Stimulated activated CD8-positive, alpha-beta memory T cell treated with anti-CD3 and anti-CD28 coated beads, Interleukin-7, amount 100 ng/mL, for 1 hour (primary cell): ENCODE measurements at places on chromosomes 2 and 18.

GRCh38 chr2:28521663-28522062 lies 25.8 kb downstream of the PLB1 start:
- DNase-seq = no peak

DNA sequence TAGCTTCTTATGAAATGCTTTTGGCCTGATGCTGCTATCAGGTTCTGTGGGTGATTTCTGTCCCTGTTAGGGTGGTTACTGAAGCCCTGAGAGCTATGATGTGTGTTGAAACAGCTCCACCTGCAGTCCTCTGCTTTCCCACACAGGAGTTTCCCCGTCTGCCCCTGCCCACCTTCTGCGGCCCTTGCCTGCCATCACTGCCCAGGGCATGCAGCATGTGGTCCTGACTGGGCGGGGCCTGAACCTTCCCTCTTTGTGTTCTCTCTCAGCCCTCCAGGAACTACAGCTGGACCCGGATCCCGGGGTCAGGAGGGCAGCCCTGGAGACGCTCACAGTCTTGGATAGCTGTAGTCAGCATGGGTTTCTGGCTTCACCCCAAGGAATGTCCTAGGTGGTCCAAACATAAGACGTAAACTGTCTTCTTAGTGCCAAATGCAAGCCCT lies 21.4 kb downstream of the HJURP start:
- DNase-seq = no peak

- no peak for DNase-seq
These were observed at the start of gene MAP3K19 for GRCh38 chr2:135047300-135047699. Gene MAP3K19, minus strand, starts transcription at chr2:135047447. Its CDS starts 22,800 bp downstream, at chr2:135024647.

DNA sequence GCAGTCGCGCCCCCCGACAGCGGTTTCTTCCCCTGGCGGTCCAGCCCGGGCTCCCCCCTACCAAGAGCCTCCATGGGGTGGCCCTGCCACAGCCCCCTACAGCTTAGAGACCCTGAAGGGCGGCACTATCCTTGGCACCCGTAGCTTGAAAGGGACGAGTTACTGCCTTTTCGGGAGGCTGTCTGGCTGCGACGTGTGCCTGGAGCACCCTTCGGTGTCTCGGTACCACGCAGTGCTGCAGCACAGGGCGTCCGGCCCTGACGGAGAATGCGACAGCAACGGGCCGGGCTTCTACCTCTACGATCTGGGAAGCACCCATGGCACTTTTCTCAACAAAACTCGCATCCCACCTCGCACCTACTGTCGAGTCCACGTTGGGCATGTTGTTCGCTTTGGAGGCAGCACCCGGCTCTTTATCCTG lies 475 bp downstream of the SLC4A1AP start:
- no peak for DNase-seq

GRCh38 chr2:66587216-66587615 lies 152.3 kb downstream of the MEIS1 start:
- no peak for DNase-seq

GRCh38 chr2:24613154-24613814 lies 122.2 kb downstream of the NCOA1 start:
- no peak for DNase-seq

DNA sequence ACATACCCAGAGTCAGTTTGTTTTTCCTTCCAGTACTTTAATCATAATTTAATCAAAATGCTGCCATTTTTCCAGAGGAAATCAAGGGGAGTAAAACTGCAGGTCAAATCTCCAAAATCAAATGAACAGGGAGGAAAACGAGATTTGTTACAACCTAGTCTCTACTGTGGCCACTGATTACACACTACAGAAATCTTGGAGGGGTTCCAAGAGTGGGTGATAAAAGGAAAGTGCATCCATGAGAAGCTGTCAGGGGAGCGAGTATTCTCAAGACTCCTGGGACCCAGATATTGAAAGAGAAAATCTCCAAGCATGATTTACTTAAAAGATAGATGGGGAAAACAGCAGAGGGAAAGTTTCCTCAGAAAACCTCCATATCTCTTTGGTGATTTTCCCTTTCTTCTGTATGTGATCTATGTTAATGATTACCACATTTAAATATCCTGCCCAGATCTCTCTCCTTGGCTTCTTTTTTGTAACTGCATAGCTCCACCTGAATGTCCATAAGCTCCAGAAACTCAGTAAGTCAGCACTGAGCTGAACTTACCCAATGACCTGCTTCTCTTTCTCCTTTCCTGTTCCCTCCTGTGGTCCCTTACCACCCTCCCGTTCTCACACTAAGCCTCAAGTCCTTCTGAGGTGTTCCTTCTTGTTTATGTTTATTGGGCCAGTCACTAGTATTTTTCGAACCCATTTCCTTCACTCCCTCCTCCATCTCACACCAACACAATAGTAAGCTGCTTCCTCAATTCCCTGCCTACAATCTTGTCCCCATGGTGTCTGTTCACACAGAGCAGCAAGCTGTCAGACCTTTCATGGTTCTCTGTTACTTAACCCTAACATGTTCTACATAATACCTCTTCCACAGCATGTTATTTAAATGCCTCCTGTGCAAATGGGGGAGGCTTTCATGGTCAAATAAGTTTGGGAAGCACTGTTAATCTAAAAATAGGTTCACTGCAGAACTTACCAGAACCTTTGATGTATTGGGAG lies 73.9 kb upstream of the TWSG1 start:
- no peak for DNase-seq

GRCh38 chr18:3597409-3598357 lies 147.7 kb downstream of the TGIF1 start:
- DNase-seq = no peak

- DNase-seq = no peak
These were observed 179.1 kb downstream of the ZFP36L2 start for GRCh38 chr2:43047187-43047780.

- DNase-seq = no peak
These were observed 338.8 kb upstream of the ID2 start for GRCh38 chr2:8343031-8343430.

DNA sequence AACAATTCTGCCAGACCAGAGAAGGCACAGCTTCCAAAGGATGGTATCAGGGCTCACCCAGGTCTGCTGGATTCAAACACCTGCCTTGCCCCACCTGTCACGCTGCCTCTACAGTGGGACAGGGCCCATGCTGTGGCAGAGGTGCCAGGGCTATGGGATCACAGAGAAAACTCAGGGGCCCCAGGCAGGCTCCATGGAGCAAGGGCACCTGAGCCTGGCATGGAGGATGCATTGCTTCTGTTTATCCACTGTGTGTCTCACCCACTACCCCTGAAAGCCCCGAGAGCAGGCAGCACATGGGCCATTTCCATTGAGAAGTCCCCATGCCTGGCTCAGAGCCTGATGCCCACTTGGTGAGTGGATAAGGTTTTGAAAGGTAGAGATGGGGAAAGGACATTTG lies 76.0 kb downstream of the TNS1 start:
- DNase-seq = no peak

DNA sequence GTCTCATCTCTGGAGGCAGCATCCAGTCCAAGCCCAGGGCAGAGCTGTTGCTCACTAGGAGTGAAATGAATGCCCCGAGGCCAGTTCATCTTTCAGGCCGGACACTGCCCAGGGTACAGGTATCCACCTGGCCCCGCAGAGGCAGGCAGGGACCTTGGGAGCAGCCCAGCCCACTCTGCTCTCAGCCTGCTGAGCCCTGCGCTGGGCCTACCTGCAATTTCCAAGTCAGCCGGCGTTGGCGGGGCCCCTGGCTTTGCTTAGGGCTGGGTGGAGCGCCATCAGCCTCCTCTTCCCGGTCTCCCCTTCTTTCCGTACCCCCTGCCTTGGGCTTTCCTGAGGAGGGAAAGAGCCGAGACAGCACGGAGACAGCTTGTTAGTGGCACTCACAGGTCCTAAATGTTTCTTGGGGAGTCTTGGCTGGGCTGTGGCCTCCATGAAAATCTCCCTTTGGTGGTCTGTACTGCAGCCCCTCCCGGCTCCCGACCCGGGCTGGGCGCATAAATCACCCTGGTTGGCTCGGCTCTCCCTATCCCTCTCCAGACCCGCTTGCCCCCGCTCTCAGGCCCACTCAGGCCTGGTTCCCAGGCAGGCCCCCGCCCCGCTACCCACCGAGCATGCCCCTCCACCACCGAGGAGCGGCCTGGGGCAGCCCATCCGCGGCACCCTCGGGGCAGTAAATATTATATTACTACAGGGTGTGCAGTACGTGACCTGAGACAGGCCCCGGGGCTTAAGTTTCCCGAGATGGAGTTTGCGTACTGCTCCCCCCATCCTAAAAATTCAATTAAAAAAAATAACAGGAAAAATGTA lies 106.7 kb downstream of the DYSF start:
- no peak for DNase-seq

DNA sequence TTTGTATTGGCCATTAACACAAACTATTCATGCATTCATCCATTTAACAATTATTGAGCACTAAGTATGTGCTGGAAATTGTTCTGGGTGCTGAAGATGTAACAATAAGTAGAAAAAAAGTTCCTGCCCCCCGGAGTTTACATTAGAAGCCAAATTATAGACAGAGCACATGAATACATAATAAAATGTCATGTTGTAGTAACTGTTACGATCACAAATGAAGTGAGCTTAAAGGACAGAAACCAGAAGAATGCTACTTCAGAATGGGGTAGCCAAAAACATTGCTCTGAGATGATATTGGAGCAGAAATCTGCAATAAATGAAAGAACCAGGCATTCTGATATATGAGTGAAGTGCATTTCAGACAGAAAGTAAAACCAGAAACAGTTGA lies 256.0 kb upstream of the SETBP1 start:
- no peak for DNase-seq

GRCh38 chr18:23259701-23260681 lies 124.7 kb downstream of the CABLES1 start:
- no peak for DNase-seq

GRCh38 chr18:49018554-49019445 lies 68.0 kb upstream of the SMAD7 start:
- no peak for DNase-seq

- DNase-seq = no peak
These were observed 2.9 kb downstream of the LRATD1 start for GRCh38 chr2:14635391-14635871.

GRCh38 chr2:190947141-190947540 lies 66.5 kb downstream of the GLS start:
- no peak for DNase-seq

GRCh38 chr2:118635891-118636290 lies 211.6 kb downstream of the EN1 start:
- no peak for DNase-seq

- no peak for DNase-seq
These were observed 259.2 kb downstream of the ASXL3 start for GRCh38 chr18:33837191-33837590.

DNA sequence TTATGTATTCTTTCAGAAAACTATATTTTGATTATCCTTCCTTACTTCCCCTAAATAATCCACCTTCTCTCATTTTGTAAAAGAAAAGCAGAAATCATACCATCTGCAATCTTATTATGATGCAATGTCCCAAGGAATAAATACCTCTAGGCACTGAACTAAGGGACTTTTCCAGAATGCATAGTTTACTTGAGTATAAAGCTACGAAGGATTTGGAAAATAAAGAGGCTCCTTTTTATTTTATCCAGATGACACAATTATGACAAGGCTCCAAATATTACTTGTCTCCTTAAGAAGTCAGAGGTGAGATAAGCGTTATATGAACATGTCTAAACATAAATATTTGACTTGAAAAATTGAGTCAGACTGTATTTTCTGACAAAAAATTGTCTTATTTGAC lies 72.1 kb downstream of the COL3A1 start:
- no peak for DNase-seq

DNA sequence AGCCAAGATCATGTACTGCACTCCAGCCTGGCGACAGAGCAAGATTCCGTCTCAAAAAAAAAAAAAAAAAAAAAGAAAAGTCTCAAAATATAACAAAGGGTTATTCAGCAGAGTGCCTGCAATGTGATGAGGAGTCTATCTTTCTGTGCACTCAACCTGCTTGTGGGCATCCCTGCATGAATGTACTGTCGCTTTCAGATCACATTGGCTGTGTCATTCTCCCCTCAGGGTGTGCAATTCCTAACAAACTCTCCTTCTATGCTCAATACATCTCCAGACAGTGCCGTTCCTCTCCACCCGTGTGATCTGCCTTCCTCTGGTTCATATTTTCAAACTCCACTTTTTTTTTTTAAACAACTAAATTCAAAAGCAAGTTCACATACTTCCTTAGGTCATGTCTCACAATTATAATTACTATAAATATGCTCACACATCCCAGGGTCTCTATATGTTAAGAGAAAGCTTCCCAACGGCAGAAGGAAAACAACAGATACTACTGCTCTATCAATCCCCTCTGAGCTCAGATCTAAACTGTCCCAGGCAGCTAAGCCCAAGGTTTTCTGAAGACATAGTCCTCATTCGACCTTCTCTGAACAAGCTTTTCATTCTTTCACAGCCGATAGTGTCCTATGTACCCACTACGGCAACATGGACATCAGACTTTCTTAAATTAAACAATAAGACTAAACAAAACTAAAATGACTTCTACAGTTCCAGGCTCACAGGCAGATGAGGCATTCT lies 35.2 kb downstream of the PTMA start:
- no peak for DNase-seq

GRCh38 chr2:197888321-197888720 lies 83.9 kb downstream of the PLCL1 start:
- DNase-seq = no peak

DNA sequence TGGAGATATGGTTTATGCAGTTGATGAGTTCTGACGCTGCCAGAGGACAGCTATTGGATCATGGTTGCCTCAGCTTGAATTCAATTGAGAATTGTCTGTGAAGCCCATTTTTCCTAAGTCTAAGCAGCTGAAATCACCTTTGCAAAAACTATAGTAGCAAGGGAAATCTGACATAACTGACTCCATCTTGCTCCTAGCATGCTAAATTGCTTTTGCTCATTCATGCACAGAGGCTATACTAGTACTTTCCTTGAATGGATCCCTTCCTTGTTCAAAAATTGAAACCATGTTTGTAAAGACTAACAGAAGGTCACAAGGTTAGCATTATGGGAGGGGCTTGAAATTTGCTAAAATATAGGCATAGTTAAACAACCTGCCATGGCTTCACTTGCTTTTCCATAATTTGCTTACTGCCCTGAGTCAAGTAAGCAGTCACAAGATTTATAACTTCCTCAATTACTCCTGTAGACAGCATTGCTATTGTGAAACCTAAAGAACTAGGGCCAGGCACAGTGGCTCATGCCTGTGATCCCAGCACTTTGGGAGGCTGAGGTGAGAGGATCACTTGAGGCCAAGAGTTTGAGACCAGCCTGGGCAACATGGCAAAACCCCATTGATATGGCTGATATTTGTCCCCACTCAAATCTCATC lies 41.2 kb downstream of the CHRNA1 start:
- DNase-seq = no peak

DNA sequence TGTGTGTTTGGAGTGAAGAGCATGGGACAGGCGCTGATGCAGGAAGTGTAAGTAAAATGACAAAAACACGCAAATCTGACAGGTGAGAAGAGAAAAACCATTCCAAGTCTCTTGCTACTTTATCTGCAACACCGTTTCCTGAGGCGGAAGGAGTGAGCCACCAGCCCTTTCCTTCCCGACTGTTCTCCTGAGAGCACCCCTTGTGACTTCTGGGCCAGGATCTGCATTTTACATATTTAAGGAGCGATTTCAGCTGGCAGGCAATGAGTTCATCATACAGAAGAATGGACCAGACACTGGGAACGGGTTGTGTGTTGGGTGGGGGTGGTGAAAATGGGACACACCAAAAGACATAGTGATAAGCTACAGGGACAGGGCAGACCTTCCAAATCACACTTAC lies 277.3 kb downstream of the TGIF1 start:
- no peak for DNase-seq

GRCh38 chr2:119691189-119691588 lies 12.2 kb downstream of the TMEM177 start:
- DNase-seq = no peak
